ENCODE measurements at places on chromosomes 3 and 15. TPM values are rescaled to one million over a fixed set of nuclear protein-coding genes. Genes with fewer than 3 reads are reported as not detected.

The PLCB2 gene
- 1.6 TPM for total RNA-seq

The SCG3 gene
- total RNA-seq = not detected

The CD200 gene
- total RNA-seq = 0.49 TPM

The SUCNR1 gene
- 0.12 TPM for total RNA-seq

The DUOX1 gene
- total RNA-seq = not detected

The IGF2BP2 gene
- total RNA-seq = 29.2 TPM

The ATP2B2 gene
- 0.72 TPM for total RNA-seq

The ROBO2 gene
- total RNA-seq = not detected

The CPB1 gene
- not detected for total RNA-seq

The CLPX gene
- total RNA-seq = 26.9 TPM

The RNF13 gene
- 73.4 TPM for total RNA-seq

The CIP2A gene
- 72.3 TPM for total RNA-seq

The PLSCR5 gene
- total RNA-seq = not detected

The PPP1R14D gene
- total RNA-seq = not detected

The TRH gene
- not detected for total RNA-seq

The GOLGA6L10 gene
- total RNA-seq = 0.10 TPM

The CKMT1B gene
- total RNA-seq = not detected

The LRRK1 gene
- total RNA-seq = 5.0 TPM

The MAGEF1 gene
- total RNA-seq = 33.9 TPM

The CYP11A1 gene
- not detected for total RNA-seq

The PROS1 gene
- total RNA-seq = 4.8 TPM

The AMT gene
- 1.5 TPM for total RNA-seq

The ARL13B gene
- 13.4 TPM for total RNA-seq

The SNX22 gene
- 0.12 TPM for total RNA-seq

The COL6A5 gene
- not detected for total RNA-seq

The ZDHHC23 gene
- total RNA-seq = 1.3 TPM

The CRYGS gene
- total RNA-seq = 1.1 TPM

The MORC1 gene
- not detected for total RNA-seq

The NR1I2 gene
- not detected for total RNA-seq

The CCDC39 gene
- not detected for total RNA-seq

The EIF4A2 gene
- total RNA-seq = 465 TPM

The MITF gene
- total RNA-seq = 4.3 TPM

The FGF12 gene
- total RNA-seq = 0.12 TPM

The NRG4 gene
- not detected for total RNA-seq

The SLC2A2 gene
- total RNA-seq = not detected

The GOLGA8S gene
- 0.48 TPM for total RNA-seq

The MYRIP gene
- not detected for total RNA-seq

The FNDC3B gene
- 60.6 TPM for total RNA-seq

The FSIP1 gene
- total RNA-seq = 2.1 TPM

The PPARG gene
- 7.8 TPM for total RNA-seq

The LIPC gene
- not detected for total RNA-seq

The ACTC1 gene
- total RNA-seq = not detected

The IL5RA gene
- total RNA-seq = not detected

The LRTM1 gene
- total RNA-seq = 1.6 TPM

The CLDN1 gene
- 0.59 TPM for total RNA-seq

The RUBCN gene
- 20.7 TPM for total RNA-seq

The EMC7 gene
- total RNA-seq = 55.7 TPM

The GATM gene
- 0.68 TPM for total RNA-seq

The KLHL24 gene
- 29.0 TPM for total RNA-seq
